ENCODE measurements at places on chromosomes 13 and 19. TPM values are rescaled to one million over a fixed set of nuclear protein-coding genes. Genes with fewer than 3 reads are reported as not detected.

Gene ATP8A2
- 1.2 TPM for total RNA-seq

Gene B3GNT3
- total RNA-seq, result 0.36 TPM

Gene TEX26
- not detected for total RNA-seq

Gene ALG5
- 29.5 TPM for total RNA-seq

Gene FSD1
- total RNA-seq, result 15.0 TPM

GRCh38 chr13:73520566-73521289 is 461.9 kb downstream of the KLF5 start:
- no peak overlapping the region for H3K4me3 ChIP-seq
- H3K27me3 ChIP-seq, result no peaks in the 10 kb centered on the region
- no peak for DNase-seq
- H3K27ac ChIP-seq, result no peak overlapping the region

DNA sequence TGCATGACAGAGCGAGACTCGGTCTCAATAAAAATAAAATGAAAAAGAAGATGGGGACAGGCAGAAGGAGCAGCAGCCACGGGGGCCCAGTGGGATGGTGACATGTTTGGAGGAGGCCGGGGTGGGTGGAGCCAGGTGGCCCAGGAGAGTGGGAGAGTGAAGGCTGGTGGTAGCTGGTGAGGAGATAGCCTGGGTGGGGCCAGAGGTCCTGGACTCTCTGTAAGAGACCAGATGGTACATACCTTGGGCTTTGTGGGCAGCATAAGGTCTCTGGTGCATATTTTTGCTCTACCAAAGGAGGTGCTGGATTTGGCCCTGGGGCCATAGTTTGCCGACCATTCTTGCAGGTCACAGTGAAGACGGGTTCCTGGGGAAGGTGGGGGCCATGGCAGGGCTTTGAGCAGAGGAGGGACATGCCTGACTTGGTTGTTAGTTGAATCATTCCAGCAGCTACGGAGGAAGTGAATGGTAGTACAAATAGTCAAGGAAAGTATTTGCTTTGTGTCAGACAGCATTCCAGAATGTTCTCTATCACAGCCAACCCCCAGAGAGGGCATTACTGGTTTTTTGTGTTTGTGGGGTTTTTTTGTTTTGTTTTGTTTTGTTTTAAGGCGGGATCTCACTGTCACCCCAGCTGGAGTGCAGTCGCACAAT is 69.1 kb downstream of the ARHGEF18 start:
- no peak overlapping the region for H3K4me3 ChIP-seq
- H3K4me1 ChIP-seq, result peaks cover 8% of the 10 kb centered on the region
- peak; percentile 57 for DNase-seq
- H3K27me3 ChIP-seq, result no peaks in the 10 kb centered on the region

Data from astrocyte (in vitro differentiated cells and primary cell).